Stimulated activated CD4-positive, alpha-beta T cell treated with anti-CD3 and anti-CD28 coated beads, TNF-alpha, amount 100 ng/mL, for 24 hours (primary cell): ENCODE measurements at places on chromosomes 7 and 10.

DNA sequence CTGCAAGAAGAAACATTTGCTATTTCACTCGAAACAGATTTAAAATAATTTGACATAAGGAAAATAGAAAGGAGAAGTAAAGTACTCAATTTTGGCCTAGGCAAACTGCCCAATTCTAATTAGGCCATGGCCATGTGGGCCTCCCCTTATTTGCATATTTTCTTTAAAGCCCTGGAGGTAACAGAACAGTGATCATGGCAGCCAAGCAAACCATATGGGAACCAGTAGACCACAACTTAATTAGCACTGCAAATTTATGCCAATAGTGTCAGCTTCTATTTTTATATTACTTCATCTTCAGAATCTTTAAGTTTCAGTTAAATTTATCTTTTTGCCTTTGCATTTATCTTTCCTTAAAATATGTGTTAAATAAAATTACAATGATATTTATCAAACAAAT lies 63.3 kb upstream of the THSD7A start:
- DNase-seq: no peak

DNA sequence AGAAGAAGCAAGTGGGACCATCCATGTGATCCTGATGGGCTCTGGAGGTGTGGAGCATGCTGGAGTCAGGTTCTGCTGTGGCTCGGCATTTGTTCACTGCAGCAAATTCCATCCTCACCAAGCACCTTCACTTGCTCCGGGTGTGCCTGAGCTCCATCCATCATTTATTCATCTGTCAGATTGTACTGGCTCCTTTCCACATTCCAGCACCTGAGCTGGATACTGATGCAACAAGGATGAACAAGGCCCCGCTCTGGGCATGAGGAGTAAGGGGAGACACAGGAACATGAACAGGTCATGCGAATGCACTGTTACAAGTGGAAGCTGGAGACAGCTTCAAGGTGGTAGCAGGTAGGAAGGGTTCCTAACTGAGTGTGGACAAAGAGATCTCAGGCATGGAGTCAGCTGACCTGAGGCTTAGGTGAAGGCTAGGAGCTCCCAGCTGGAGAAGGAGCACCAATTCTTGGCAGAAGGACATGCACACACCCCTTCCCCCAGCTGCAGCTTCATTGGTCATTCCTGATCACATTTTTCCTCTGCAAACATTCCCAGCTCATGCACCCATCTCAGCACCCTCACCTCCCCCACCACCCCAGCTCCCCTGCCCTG lies 133.7 kb upstream of the ZMIZ1 start:
- DNase-seq: no peak

DNA sequence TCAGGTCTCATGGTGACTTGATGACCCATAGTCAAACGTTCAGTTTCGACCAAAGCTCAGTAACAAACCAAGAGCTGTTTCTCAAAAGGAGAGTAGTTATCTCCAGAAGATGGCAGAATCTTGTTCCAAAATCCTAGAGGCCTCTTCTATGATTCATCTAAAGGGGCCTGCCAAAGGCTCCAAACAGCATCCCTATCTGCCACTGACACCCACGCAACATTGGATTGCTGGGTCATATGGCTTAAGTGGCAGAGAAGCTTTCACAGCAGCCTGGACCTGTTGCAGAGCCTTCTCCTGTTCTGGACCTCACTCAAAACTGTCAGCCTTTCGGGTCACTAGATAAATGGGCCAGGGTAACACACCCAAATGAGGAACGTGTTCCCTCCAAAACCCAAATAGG lies 54.0 kb upstream of the LRRC18 start:
- no peak for DNase-seq

DNA sequence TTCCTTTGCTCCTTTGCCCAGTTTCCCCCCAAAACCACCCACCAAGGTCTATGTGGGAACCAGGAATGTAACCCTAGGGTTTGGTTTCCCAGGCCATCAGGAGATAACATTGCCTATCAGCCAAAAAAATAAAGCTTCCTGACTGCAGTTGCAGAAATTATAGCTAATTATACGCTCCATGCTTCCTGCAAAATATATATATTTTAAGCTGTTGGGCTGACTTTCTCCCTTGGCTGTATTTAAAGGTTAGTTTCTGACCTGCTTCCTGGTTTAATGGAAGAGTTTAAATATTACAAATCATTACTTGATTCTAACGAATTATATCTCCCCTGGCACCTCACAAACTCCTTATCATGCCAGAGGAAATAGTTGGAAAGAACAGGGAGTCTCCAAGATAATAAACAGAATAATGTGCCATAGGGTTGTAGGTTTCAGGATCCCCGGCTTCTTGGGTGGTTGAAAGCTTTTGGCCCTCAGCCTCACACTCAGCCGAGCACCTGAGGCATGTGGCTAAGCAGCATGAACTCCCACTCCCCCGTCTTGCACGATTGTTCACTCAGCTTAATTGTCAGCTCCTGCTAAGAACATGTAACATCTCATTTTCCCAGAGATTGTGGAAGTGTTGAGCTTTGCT lies 79.9 kb downstream of the FZD1 start:
- no peak for DNase-seq

- DNase-seq: no peak
Measured at GRCh38 chr10:99084161-99084560, 151.5 kb downstream of the HPSE2 start.

- DNase-seq: no peak
Measured at GRCh38 chr7:105353752-105354328, 34.9 kb downstream of the SRPK2 start.

DNA sequence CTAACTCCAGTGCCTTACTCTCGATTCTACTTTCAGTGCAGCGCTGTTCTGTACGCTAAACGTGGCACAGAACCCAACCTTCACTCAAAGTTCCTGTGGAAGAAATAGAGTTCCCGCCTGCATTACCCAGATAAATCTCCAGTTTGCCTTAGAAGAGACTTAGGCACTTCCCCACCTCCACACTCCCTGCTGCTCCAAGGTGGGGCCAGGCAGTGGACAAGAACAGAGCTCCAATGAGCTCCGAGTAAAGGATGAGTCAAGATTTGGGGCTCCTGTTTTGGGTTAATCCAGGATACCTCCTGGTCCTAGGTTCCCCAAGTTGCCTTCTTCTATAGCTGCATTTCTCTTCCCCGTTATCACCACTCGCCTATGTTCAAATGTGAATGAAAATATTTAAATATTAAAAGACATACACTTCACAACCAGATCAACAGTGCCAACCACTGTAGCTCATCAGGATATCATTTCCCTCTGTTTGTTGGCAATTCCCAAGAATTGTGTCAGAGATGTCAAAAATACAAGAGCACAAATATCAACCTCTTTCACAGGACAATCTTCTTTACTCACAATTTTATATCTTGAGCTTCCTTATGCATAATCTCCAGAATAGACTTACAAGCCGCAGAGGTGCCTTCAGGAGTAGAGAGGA lies 48.0 kb downstream of the MALSU1 start:
- no peak for DNase-seq

DNA sequence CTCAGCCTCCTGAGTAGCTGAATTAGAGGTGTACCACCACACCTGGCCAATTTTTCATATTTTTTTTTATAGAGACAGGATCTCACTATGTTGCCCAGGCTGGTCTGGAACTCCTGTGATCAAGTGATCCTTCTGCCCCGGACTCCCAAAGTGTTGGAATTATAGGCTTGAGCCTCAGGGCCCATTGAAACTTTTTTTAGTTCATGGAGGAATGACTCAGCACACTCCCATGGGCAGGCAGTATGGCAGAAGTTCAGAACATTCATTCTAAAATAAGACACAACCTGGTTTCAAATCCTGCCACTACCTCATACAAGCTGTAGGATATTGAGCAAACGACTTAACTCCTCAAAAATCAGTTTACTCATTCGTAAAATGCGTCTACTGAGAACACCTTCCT lies 320.4 kb upstream of the SP8 start:
- no peak for DNase-seq
